ENCODE measurements at places on chromosomes 5 and 9. TPM values are rescaled to one million over a fixed set of nuclear protein-coding genes. Genes with fewer than 3 reads are reported as not detected.

The NPM1 gene
- 407 TPM for polyA plus RNA-seq

The TMEM232 gene
- polyA plus RNA-seq = 1.6 TPM

The B4GALT1 gene
- polyA plus RNA-seq = 16.7 TPM

The FBP2 gene
- not detected for polyA plus RNA-seq

The CDKN2B-AS1 gene
- polyA plus RNA-seq = 6.9 TPM

The QRFP gene
- not detected for polyA plus RNA-seq

The FGF10 gene
- not detected for polyA plus RNA-seq

The C9 gene
- not detected for polyA plus RNA-seq

The KIF12 gene
- polyA plus RNA-seq = not detected

The SUSD3 gene
- polyA plus RNA-seq = 3.9 TPM

- no peak for DNase-seq
Measured at GRCh38 chr9:84932915-84933527, 263.5 kb downstream of the NTRK2 start.

DNA sequence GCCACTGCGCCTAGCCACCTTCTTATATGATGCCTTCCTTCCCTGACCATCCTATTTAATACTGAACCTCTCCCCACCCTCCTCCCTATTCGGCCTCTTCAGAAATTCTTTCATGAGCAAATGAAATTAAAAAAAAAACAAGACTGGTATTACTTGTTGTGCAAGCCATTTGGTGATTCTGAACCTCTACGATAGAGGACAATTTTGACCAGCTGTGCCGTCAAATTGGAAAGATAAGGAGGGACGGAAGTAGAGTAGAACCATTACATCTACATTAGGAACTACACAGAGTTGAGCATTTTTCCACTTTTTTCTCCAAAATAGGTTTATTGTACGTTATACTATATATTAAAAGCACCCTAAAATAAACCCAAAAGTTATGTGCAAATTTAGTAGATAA is 2.9 kb downstream of the DHX29 start:
- no peak for DNase-seq

DNA sequence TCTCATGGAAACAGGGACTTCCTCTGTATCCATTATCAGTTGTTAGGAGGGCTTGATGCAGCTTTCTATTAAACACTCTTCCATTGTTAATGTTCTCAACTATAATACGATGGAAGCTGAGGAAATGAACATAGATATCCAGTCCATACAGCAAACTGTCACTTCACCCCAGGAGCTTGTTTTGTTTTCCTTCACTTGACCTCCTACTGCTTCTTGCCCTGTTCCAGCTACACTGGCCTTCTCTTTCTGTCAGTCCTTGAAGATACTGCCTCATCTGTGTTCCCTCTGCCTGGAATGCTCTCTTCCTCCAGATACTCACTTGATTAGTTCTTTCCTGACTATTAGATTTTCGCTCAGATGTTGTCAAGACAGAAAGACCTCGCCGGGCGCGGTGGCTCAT is 17.1 kb downstream of the CTNNA1 start:
- no peak for DNase-seq

DNA sequence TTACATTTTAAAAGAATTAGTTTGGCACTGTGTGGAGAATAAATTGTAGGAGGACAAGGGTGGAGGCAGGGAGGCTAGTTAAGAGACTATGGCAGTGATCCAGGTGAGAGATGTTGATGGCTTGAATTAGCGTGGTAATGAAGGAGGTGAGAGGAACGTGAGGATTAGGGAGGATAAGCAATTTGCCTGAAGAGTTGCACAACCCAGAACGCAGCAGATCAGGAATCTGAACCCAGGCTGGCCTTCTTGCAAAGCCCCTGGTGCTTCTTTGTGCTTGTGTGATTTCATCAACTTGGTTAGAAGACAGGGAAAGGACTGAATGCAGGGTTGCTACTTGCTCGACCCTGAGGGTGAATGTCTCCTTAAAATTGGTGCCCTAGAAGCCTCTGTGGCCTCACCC is 6.9 kb upstream of the SCAMP1 start:
- no peak for DNase-seq

DNA sequence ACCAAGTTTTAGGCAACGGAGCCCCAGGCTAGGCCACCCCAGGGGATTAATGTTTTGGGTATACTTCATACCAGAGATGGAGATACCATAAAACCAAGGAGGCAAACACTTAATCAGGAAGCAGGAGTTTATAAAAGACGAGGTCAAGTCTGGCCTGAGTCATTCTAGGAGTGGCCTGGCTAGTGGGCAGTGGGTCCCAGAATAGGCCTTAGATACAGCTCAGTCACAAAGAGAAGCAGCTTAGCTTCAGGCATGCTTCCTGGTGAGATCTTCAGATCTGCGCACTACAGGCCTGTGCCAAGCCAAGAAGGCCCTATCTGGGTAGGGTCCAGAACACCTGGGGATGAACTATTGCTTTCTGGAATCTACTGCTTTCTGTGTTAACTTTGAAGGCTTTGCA is 20.6 kb upstream of the NR5A1 start:
- no peak for DNase-seq

- DNase-seq = no peak
Measured at GRCh38 chr5:119356612-119357188, 881 bp downstream of the TNFAIP8 start.

DNA sequence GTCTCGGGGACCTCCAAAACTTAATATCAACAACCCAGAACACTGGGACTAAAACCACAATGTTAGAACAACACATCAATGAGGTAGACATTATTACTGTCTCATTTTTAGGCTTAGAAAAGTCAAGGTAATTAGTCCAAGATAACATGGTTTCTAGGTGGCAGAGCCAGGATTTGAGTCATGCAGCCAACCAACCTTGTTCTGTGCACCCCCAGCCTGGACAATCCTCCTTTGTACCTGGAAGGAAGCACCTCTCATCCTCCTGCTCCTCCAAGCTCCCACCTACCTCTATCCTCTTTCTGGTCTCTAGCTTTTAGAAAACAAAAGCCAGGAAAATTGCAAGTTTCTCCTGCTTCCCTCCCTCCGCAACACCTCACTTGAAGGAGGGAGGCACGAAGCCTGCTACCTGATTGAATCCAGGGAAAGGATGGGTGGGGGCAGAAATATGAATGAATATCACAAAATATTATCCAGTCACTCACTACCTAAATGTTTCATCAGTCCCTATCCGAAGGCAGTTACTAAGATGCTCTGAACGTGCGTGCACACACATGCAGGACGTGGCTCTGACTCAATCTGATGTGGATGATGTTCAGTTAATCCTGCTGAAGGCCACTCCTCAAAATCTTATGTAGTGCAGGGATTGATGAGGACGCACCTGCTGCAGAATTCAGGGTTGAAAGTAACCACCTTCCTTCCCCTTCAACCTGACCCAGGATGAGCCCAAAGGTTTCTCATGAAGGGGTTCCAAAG is 26.3 kb upstream of the TTC1 start:
- DNase-seq = no peak

GRCh38 chr5:32096891-32097595 is 77.1 kb downstream of the GOLPH3 start:
- DNase-seq = peak; percentile 54

GRCh38 chr5:58410441-58410840 is 49.4 kb downstream of the PLK2 start:
- no peak for DNase-seq

DNA sequence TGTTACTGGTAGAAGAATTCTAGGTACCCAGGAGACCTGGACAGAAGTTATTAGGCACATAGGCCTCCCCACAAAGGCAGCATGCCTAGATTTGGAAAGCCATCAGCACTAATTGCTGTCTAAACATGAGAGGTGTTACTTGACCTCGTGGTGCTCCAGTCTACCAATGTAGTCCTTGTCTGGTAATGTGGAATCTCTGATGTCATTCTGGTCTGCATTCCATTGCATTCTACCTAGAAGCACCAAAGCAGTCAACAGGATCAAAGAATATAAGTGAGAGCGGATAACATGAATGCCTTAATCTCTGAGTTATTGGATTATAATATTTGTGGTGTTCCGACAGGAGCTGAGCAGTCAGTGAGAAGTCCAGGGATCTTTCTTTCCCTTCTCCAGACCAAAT is 175.2 kb downstream of the PSAT1 start:
- DNase-seq = no peak

All from brain (organoid and tissue), 16 donors.